ENCODE measurements at places on chromosomes 4 and X.

GRCh38 chr4:182531555-182532162 is 288.5 kb downstream of the TENM3 start:
- no peak for DNase-seq

- DNase-seq = no peak
Observed at GRCh38 chr4:126465341-126465740, 1150.6 kb downstream of the FAT4 start.

GRCh38 chr4:153497988-153498967 is 32.1 kb downstream of the TMEM131L start:
- DNase-seq = no peak

DNA sequence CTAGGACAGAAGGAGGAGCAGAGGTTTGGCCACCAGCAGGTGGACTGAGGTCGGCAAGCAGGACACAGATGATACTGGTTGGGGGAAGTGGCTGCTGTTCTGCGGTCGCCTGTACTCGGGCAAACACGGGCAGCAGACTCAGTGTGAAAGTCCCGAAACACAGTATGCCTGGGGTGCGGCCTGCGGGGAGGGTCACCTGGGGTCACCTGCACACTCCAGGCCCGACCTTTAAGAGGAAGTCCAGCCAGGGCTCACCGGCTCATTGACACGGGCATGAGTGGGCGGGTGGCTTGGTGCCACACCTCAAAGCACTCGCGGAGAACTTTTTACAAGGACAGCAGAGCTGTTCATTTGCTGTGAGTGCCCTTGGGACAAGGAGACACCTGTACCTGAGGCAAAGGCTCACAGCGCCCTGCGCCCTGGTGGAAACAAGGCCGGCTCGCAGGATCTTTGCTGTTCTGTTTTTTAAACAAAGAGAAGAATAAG is 71.5 kb upstream of the MXD4 start:
- no peak for DNase-seq

DNA sequence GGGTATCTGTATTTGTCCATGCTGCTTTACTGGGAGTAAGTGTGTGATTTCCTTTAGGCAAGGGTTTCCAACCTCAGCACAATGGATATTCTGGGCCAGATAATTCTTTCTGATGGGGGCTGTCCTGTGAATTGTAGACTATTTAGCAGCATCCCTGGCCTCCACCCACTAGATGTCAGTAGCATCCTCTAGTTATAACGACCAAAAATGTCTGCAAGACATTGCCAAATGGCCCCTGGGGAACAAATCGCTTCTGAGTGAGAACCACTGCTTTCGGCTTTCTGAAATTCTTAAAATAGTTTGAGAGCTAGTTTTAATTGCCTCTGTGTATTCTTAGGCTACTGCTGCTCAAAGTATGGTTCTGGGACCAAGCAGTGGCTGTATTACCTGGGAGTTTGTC is 81.2 kb upstream of the GPM6B start:
- DNase-seq = no peak

GRCh38 chr4:146123231-146123630 is 52.3 kb upstream of the LSM6 start:
- no peak for DNase-seq

GRCh38 chr4:155544547-155544946 is 122.1 kb upstream of the GUCY1A1 start:
- DNase-seq = no peak

- DNase-seq = no peak
Observed at GRCh38 chr4:1323280-1323634, 23.8 kb upstream of the UVSSA start.

DNA sequence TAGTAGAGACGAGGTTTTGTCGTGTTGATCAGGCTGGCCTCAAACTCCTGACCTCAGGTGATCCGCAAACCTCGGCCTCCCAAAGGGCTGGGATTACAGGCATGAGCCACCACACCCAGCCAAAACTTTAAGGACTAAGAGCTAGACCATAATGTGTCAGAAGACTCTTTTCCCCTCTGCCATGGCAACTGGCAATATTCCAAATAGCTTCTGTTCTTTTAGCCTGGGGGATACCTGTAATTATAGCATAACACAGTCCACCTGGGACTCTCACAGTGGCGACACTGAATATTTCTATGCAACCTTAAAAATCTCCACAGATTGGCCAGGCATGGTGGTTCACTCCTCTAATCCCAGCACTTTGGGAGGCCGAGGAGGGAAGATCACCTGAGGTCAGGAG is 45.5 kb upstream of the RBM47 start:
- no peak for DNase-seq

DNA sequence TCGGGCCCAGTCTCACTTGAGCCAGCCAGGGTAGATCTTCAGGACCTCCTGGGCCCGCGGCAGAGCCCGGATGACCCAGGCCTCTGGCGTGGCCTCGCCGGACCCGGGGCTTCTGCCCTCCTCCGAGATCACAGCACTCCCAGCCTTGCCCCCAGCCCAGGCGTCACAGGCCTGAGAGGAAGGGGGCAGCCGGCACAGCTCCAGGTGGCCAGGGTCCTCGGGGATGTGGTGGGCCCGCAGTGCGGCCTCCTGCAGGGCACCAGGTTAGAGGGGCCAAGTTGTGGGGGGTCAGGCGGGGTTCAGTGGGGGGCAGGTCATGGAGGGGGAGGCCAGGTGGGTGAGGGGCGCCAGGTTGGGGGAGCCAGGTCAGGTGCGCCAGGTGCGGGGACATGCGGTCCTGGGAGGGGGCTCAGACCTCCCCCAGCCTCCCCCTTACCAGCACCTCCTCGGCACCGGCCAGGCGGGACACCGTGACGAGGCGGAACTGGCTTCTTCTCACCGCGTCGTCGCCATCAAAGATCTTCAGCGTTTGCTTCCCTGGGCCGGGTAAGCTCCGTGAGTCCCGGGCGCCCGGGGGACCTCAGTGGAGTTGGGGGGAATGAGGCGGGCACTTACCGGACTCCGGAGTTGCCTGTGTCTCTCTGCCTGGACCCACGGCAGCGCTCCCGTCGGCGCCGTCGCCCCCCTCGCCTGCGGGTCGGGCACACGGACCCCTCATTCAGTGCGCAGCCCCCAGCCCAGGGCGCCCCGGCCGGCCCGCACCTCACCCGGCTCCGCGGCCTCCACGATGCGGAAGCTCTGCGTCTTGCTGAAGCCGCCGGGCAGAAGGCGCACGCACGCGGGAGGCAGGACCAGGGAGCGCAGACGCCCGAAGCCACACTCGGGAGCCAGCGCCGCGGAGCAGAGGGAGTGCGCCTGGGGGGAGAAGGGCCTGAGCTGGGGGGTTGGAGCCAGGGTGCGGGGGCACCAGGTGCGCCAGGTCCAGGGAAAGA is 6.0 kb downstream of the DGKQ start:
- DNase-seq = no peak

DNA sequence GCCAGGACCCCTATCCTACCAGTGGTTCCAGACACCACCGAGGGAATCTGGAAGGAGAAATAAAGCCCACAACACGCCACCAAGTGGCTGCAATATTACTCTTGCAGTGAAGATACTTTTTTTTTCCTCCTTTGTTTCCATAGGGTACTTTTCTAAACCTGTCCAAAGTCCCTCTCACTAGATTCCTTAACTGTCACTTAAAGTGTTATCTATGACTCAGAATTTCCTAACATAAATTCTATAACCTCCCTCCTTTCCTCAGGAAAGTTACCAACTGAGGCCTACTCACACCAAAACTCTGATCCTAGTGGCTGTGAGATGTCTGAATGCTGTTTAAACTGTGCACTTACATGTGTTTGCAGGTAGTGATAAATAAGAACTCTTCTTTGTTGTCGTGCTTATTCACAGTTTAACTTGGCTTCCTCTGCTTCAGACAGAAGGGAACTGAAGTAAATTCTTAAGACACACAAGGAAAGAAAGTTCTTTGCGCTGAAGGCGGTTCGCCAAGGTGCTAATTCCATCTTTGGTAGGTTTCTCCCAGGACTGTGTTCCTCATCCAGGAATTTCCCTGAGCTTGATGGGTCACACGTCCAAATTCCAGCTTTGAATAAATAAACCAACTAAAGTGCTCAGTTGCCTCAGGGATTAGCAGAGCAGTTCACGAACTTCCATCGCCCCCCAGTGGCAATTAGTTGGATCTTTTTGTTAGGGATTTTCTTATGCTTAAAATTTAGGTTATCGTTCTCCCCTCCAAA is 10.7 kb upstream of the HCCS start:
- DNase-seq = no peak

Measured in vagina (tissue), 2 donors.